PC-9 (cell line): ENCODE measurements at places on chromosomes 3 and 15. TPM values are rescaled to one million over a fixed set of nuclear protein-coding genes. Genes with fewer than 3 reads are reported as not detected.
A peak's percentile ranks its signal among the peaks of the same experiment; 100 is the strongest.

DNA sequence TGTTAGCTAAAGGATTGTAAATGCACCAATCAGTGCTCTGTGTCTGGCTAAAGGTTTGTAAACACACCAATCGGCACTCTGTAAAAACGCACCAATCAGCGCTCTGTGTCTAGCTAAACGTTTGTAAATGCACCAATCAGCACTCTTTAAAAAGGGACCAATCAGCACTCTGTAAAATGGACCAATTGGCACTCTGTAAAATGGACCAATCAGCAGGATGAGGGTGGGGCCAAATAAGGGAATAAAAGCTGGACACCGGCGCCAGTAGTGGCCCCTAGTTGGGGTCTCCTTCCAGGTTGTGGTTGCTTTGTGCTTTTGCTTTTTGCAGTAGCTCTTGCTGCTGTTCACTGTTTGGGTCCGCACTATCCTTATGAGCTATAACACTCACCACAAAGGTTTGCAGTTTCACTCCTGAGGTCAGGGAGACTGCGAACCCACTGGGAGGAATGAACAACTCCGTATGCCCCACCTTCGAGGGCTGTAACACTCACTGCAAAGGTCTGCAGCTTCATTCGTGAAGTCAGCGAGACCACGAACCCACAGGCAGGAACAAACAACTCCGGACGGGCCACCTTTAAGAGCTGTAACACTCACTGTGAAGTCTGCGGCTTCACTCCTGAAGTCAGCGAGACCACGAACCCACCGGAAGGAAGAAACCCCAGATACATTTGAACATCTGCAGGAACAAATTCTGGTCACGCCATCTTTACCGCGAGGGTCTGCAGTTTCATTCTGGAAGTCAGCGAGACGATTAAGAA is 1.1 kb upstream of the SUCLG2 start:
- DNase-seq = no peak
- H3K4me3 ChIP-seq = peak overlapping the region; percentile 86

GRCh38 chr3:142035308-142035922 is 113.9 kb downstream of the TFDP2 start:
- no peak for DNase-seq
- H3K4me1 ChIP-seq = no peaks in the 10 kb centered on the region

GRCh38 chr3:43413676-43414368 is 127.5 kb downstream of the SNRK start:
- no peaks in the 10 kb centered on the region for H3K36me3 ChIP-seq
- no peaks in the 10 kb centered on the region for H3K27me3 ChIP-seq
- H3K27ac ChIP-seq = no peak overlapping the region
- DNase-seq = no peak
- H3K4me3 ChIP-seq = no peak overlapping the region
- H3K4me1 ChIP-seq = no peaks in the 10 kb centered on the region

- no peaks in the 10 kb centered on the region for H3K36me3 ChIP-seq
- H3K27ac ChIP-seq = no peak overlapping the region
- DNase-seq = no peak
- H3K4me1 ChIP-seq = no peaks in the 10 kb centered on the region
- no peaks in the 10 kb centered on the region for H3K27me3 ChIP-seq
- no peak overlapping the region for H3K4me3 ChIP-seq
Measured at GRCh38 chr3:17027318-17027717, 142.6 kb downstream of the PLCL2 start.

GRCh38 chr3:43073116-43073835 is 32.6 kb downstream of the POMGNT2 start:
- H3K36me3 ChIP-seq = no peaks in the 10 kb centered on the region
- H3K27me3 ChIP-seq = no peaks in the 10 kb centered on the region
- no peak for DNase-seq
- H3K27ac ChIP-seq = no peak overlapping the region
- H3K4me1 ChIP-seq = peaks cover 10% of the 10 kb centered on the region

DNA sequence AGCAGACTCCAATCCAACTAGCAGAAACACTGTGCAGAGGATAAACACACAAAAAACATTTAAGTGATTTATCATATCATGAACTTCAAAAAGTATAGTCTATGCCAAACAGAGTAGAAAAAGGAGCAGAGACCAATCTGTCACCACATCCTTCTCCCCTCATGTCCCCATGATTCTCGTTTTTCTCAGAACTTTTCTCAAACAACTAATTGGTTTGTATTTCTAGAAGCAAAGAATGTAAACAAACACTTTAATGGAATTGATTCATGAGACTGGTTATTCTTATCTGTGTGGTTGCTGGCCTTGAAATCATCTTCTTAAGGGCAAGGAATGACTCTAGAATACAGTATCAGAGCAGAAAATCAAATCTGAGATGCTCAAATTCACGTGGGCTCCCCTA is 294.2 kb upstream of the THBS1 start:
- no peaks in the 10 kb centered on the region for H3K4me1 ChIP-seq
- no peaks in the 10 kb centered on the region for H3K27me3 ChIP-seq
- H3K27ac ChIP-seq = no peak overlapping the region
- no peaks in the 10 kb centered on the region for H3K36me3 ChIP-seq
- no peak for DNase-seq

GRCh38 chr3:122313281-122313680 is 11.8 kb upstream of the CSTA start:
- H3K27me3 ChIP-seq = no peaks in the 10 kb centered on the region
- no peak overlapping the region for H3K4me3 ChIP-seq
- no peaks in the 10 kb centered on the region for H3K36me3 ChIP-seq
- DNase-seq = no peak
- no peak overlapping the region for H3K27ac ChIP-seq
- peaks cover 38% of the 10 kb centered on the region for H3K4me1 ChIP-seq

DNA sequence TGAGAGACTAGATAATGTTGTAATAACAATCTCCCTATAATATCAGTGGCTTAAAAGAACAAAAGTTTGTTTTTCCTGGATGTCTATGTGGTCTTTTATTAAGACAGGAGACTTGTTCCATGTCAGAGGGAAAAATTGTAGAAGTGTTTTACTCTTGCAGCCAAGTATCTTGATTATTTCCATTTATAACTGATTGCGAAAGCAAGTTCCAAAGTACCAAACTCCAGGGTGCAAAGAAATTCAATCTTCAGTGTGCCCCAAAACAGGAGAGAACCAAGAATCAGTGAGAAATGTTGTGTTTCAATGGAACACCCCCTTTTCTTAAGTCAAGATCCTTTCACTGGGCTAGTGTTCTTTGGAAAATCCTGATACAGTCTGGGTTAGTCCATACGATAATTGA is 624.4 kb upstream of the BCHE start:
- no peaks in the 10 kb centered on the region for H3K36me3 ChIP-seq
- H3K4me1 ChIP-seq = no peaks in the 10 kb centered on the region

GRCh38 chr15:63436872-63437375 is 55.3 kb upstream of the CA12 start:
- no peaks in the 10 kb centered on the region for H3K27me3 ChIP-seq
- no peak overlapping the region for H3K27ac ChIP-seq
- peak; percentile 52 for DNase-seq
- H3K4me3 ChIP-seq = no peak overlapping the region
- H3K36me3 ChIP-seq = no peaks in the 10 kb centered on the region

The CCR3 gene
- total RNA-seq = 1.7 and 3.1 TPM in 2 replicates

The TRPM1 gene
- not detected in 2 replicates for total RNA-seq

The C3orf85 gene
- total RNA-seq = not detected in 2 replicates

The MAGEL2 gene
- total RNA-seq = not detected in 2 replicates

The GCNT3 gene
- total RNA-seq = 0.52 and 0.80 TPM in 2 replicates
